ENCODE measurements at places on chromosomes 7 and 10.

GRCh38 chr10:110681023-110681681, 37.0 kb downstream of the RBM20 start:
- peak; percentile 33 for DNase-seq

DNA sequence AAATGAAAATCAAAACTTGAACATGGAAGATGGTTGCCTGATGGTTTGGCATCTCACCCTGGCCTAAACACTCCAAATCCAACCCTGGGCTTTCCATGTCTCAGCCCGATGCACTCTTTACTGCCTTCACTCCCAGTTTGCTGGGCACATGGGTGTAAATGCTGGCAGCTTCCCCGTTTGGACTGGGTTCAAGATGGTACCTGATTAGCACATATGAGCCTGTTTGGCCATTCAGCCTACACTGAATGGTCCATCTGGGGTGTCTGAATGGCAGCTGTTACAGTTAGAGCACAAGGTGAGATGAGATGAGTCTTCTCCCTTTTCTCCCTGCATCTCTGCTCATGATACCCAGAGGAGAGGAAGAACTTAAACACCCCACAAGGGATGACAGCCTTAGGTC, 37.1 kb downstream of the ATXN7L1 start:
- no peak for DNase-seq

DNA sequence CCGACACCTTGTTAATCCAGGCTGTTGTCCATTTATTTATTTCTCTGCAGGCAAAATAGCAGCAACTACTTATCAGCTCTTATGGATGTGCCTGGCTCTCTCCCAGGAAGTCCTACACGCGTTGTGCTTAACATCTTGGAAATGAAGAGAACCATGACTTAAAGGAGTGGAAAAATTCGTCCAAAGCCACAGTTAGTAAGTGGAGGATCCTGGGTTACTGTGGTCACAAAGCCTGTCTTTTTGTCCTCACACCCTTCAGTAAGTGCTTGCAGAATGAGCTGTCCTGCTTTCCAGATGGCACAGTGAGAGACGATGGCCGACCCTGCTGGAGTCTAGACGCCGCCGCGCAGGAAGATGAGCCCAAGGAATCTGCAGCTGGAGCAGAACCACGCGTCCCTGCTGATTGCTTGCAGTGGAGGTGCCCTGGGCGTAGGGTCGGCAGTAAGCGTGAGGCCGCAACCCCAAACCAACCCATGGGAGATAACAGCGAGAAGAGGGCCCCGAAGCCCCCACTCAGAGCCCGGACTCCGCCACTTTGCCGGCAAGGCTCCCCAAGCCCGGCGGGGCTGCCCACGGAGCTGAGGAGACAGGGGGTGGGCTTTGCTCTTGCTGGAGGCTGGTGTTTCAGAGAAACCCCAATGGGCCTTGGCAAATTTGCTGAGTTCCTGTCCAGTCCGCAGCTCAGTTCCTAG, 178.6 kb downstream of the CXCL12 start:
- DNase-seq: no peak

GRCh38 chr10:31782701-31783100, 145.9 kb downstream of the ARHGAP12 start:
- DNase-seq: no peak

- DNase-seq: no peak
Observed at GRCh38 chr10:119189811-119190282, 11.2 kb upstream of the PRDX3 start.

DNA sequence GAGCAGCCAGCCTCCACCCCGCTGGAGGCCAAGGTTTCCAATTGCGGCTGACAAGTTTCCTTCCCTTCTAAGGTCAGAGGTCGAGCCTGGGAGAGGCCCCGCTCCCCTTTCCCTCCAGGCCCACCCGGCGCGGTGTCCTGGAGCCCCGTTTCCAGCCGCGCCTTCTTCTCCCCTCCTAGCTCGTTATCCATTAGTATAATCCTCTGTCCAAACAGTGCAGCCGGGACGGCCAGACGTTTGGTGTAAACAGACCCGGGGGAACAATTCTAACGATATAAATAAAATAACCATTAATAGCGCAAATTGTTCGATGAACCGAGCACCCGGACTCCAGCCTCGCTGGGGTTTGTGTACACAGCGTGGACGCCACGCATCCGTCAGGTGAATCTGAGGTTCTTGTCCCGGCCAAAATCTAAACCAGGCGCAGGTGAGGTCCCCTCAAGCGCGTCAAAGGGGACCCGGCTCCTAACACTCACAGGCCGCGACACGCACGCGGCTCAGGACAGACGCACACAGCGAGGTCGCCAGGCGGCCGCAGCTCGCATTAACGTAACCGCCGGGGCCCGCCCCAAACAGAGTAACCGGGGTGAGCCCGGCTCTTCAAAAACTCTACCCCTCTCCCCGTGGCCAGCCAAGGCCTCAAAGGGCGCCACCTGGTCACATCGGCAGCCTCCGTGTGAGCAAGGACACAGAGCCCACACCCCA, 10.8 kb upstream of the NKX2-3 start:
- no peak for DNase-seq

- no peak for DNase-seq
Observed at GRCh38 chr7:43880596-43880995, 11.3 kb upstream of the MRPS24 start.

GRCh38 chr10:89398003-89398749, 5.8 kb downstream of the IFIT1 start:
- no peak for DNase-seq

GRCh38 chr7:114175125-114175524, 239.5 kb upstream of the FOXP2 start:
- DNase-seq: no peak

- DNase-seq: no peak
Observed at GRCh38 chr7:153408360-153409335, 643.5 kb upstream of the DPP6 start.

- DNase-seq: no peak
Observed at GRCh38 chr10:106982268-106982667, 182.2 kb downstream of the SORCS1 start.

- DNase-seq: peak; percentile 82
Observed at GRCh38 chr10:43648398-43649184, at the start of gene ZNF32. Gene ZNF32 (minus strand): TSS chr10:43648881. CDS start chr10:43646133, 2,748 bp downstream.

DNA sequence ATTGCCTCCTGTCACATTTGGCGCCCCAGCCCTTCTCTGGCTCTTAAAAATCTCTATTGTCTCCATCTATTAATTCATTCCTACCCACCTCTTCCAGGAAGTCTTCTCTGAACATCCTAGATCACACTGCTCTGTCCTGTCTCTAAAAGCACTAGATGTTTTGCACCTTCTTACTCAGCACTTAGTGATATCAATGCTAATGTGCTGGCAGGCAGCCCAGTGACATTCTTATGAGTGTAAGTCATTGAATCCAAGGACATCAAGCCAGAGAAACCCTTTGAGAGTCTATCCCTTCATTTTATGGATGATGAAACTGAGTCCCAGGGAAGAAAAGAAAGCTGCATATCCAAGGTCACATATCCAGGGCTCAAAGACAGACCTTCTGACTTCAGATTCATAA, 48.3 kb upstream of the PAX2 start:
- no peak for DNase-seq

Data from activated CD4-positive, alpha-beta T cell treated with anti-CD3 and anti-CD28 coated beads, Interleukin-2, amount 10 ng/mL, durations not matched to agents 7 days and 5 days (primary cell).